ENCODE measurements at places on chromosomes 3 and 15.
A peak's percentile ranks its signal among the peaks of the same experiment; 100 is the strongest.

DNA sequence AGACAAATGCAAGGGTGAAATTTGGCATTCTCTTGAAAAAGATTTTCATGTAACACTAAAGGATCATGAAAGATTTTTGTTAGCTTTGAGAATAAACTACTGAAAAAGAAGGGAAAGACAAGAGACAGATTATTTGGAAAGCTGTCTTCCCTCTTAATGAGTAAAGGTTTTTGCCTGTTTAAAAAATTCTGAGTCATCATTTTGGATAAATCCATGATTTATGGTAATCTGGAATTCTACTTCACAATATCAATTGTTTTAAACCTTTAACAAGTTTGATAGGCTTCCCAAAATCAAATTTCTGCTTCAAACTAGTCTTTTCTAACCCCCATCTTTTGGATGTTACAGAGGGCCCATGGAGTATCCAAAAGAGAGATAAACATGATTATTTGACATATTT is 641.5 kb upstream of the EPHA6 start:
- DNase-seq, result no peak

DNA sequence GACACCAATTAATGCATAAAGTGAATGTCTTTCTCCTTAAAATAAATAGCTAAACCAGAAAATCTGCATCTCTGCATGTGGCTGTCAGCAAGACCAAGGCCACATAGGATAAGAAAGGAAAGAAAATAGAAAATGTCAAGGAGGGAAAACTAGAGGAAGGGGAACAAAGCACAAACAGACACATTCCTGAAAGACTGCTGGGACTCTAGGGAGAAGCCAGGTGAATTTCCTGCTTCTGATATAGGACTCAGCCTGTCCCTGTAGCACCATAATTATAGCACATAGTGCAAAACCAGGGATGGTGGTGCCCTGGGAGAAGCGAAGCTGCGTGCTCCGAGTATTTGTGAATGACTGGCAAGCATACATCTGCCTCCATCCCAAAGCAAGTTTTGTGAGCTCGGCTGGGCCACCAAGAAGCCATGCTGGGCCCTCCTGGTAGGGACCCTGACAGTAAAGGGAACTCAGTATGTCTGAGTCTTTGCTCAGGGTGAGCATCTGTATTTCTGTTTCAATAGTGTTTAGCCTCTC is 14.2 kb downstream of the FSTL1 start:
- no peak for DNase-seq

DNA sequence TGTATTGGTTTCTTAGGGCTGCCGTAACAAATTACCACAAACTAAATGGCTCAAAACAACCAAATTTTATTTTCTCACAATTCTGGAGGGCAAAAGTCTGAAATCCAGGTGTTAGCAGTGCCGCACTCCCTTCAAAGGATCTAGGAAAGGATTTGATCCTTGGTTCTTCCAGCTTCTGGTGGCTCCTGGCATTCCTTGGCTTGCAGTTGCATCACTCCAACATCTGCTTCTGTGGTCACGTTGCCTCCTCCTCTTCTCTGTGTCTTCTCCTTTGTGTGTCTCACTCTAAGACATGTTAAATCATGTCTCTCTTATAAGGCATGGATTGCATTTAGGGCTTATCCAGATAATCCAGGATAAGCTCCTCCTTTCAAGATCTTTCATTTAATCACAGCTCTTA is 262.2 kb downstream of the MEX3B start:
- DNase-seq, result no peak

DNA sequence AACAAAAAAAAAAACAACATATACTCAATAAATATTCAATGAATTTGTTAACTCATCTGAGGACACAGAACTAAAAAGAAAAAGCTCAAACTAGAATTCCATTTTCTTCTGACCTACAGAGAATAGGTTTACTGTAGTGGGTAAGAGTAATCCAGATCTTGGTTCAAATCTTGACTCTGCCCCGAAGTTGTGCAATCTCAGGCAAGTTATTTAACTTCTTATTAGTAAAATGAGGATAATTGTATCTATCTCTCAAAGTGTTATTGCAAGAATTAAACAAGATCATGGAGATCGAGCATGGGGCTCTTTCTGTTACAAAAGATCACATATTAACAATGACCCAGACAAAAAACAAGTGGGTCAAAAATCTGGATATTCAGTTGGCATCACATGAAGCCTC is 41.1 kb upstream of the OXTR start:
- no peak for DNase-seq

- DNase-seq, result peak; percentile 80
Measured at GRCh38 chr15:42100021-42100800, 5.8 kb upstream of the PLA2G4D start.

DNA sequence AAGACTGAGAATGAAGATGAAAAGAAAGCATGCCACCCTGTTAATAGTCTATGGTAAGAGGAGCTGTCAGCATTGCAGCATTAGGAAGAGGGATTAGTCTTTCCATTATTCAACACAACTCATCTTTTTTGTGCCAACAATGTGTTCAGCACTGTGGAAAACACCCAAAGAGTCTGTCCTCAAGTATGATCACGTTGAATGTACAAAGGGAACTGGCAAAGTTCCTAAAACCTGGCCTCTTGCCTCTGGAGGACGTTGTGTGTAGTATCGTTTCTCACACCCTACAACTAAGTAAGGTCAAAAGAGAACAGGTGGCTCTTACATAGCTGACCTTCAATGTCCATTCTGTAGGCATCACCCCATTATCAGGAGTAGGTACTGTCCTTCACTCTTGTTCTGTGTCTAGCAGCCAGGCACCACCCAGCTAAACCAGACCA is 147.9 kb upstream of the THBS1 start:
- DNase-seq, result no peak

DNA sequence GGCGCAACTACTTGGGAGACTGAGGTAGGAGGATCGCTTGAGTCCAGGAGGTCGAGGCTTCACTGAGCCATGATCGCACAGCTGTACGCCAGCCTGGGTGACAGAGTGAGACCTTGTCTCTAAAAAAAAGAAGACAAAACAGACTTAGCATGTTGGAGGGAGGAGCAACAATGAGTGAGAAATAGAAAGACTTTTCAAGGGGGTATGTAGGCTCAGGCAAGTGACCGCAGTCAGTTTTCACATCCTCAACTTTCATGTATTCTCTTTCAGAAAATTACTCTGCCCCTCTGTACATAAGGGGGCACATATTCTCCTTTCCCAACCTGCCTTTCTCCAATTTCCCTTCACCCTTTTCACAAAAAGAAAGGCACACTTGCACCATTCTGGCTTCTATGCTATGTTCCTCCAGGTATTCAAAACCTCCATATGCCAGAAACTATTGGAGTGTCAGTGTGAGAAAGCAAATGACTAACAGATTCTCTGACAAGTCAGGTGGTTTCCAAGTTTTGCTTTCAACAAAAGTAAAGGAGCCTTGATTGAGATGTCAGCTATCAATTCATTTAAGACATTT is 7.6 kb downstream of the NSUN3 start:
- no peak for DNase-seq
